ENCODE measurements at places on chromosomes 11 and 22. TPM values are rescaled to one million over a fixed set of nuclear protein-coding genes. Genes with fewer than 3 reads are reported as not detected.

DNA sequence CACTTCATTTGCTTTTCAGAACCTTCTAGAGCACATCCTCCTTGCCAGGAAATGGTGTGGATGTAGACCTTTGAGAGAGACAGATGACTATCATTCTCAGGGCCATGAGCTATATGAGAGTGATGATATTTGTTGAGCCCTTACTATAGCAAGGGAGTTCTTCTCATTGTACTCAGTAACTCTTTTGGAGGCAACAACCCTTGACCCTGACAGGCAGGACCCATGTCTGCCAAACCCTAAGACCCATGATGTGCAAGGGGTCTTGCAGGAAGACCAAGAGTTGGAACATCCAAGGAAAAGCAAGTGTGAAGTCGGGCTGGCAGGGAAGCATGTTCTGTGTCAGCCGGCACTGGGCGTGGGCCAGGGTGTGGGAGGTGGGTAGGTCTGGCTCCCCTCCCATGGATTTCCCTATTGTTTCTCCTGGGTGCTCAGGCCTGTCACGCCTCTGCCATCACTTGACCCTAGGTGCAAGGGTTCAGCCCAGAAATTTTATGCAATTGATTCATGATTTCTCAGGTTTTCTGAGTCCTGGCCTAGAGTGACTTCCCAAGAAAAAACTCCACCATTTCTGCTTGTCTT, 1.2 kb downstream of the FOLR3 start:
- no peaks in the 10 kb centered on the region for H3K36me3 ChIP-seq
- H3K4me1 ChIP-seq: no peaks in the 10 kb centered on the region
- H3K27ac ChIP-seq: no peak overlapping the region
- no peaks in the 10 kb centered on the region for H3K27me3 ChIP-seq

Gene PRR5
- 16.5 TPM for total RNA-seq

DNA sequence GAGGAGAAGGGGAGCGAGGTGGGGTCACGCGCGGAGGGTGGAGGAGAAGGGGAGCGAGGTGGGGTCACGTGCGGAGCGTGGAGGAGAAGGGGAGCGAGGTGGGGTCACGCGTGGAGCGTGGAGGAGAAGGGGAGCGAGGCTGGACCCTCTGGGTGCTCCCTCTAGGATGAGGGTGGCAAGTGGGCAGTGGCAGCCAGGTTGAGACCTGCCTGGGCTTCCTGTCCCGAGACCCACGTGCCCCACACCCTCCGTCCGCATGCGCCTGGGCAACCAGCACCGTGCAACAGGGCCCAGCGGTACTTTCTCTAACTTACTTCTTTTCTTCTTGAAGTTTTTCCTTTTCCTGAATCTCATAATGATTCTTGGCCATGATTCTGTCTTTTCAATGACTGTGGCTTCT, 11.1 kb downstream of the MRPL21 start:
- no peak overlapping the region for H3K27ac ChIP-seq
- no peak overlapping the region for H3K4me3 ChIP-seq
- H3K27me3 ChIP-seq: no peaks in the 10 kb centered on the region
- DNase-seq: no peak
- H3K36me3 ChIP-seq: peaks cover 14% of the 10 kb centered on the region

DNA sequence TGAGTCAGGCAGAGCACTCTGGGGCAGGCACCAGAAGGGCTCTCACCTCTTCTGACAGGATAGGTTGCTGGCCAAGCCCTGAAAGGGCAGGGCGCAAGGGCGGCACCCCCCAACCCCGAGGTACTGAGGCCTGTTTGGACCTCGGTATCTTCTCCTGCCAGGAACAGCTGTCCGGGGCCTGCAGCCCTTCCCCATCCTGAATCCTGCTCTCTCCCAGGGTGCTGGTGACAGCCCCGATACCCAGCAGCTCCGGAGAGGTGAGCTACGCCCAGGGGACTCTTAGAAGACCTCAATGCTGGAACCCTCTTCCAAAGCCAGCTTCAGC, 79.1 kb downstream of the PHF21B start:
- DNase-seq: no peak
- no peaks in the 10 kb centered on the region for H3K27me3 ChIP-seq
- no peaks in the 10 kb centered on the region for H3K4me1 ChIP-seq
- no peak overlapping the region for H3K4me3 ChIP-seq
- no peaks in the 10 kb centered on the region for H3K36me3 ChIP-seq

DNA sequence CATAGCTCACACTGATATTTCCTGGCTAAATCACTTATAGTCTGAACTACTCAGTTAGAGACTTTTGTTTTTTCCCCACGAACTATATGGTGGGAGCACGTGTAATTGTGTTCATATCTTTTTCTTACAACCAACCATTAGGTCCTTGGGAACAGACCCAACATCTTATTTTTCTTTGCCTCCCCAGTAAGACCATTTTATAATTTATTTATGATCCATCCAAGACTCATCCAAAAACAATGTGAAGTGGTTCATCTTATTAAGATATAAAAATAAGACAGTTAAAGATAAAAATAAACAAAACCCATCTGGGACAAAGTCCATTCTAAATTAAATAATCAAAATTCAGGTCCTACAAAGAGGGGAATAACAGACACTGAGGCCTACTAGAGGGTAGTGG, 90.8 kb downstream of the FAM168A start:
- H3K27me3 ChIP-seq: no peaks in the 10 kb centered on the region
- no peaks in the 10 kb centered on the region for H3K4me1 ChIP-seq
- H3K36me3 ChIP-seq: no peaks in the 10 kb centered on the region
- no peak overlapping the region for H3K4me3 ChIP-seq

DNA sequence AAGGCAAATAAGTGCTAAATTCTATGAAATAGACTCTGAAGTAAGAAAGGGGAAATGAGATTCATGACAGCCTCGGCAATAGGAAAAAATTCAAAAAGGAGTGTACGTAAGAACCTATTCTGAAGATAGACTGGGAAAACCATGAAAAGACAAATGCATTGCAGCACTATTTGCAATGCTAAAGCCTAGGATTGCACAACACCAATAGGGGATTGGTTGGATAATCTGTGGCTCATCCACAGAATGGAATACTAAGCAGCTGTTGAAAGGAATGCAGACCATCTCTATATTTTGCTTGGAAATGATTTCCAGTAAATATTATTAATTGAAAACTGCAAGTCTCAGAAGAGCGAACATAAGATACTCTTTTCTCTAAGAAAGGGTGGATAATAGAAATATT, 91.7 kb upstream of the CLMP start:
- no peaks in the 10 kb centered on the region for H3K36me3 ChIP-seq
- H3K4me1 ChIP-seq: no peaks in the 10 kb centered on the region
- no peak for DNase-seq
- no peak overlapping the region for H3K4me3 ChIP-seq

- no peak for DNase-seq
- no peaks in the 10 kb centered on the region for H3K27me3 ChIP-seq
- H3K4me1 ChIP-seq: no peaks in the 10 kb centered on the region
- H3K27ac ChIP-seq: no peak overlapping the region
Observed at GRCh38 chr11:35047179-35047578, 91.8 kb upstream of the CD44 start.
